NCI-H526 treated with DMSO at 0.1 percent for 48 hours (cell line): ENCODE measurements at places on chromosomes 7 and 10.
A peak's percentile ranks its signal among the peaks of the same experiment; 100 is the strongest.

DNA sequence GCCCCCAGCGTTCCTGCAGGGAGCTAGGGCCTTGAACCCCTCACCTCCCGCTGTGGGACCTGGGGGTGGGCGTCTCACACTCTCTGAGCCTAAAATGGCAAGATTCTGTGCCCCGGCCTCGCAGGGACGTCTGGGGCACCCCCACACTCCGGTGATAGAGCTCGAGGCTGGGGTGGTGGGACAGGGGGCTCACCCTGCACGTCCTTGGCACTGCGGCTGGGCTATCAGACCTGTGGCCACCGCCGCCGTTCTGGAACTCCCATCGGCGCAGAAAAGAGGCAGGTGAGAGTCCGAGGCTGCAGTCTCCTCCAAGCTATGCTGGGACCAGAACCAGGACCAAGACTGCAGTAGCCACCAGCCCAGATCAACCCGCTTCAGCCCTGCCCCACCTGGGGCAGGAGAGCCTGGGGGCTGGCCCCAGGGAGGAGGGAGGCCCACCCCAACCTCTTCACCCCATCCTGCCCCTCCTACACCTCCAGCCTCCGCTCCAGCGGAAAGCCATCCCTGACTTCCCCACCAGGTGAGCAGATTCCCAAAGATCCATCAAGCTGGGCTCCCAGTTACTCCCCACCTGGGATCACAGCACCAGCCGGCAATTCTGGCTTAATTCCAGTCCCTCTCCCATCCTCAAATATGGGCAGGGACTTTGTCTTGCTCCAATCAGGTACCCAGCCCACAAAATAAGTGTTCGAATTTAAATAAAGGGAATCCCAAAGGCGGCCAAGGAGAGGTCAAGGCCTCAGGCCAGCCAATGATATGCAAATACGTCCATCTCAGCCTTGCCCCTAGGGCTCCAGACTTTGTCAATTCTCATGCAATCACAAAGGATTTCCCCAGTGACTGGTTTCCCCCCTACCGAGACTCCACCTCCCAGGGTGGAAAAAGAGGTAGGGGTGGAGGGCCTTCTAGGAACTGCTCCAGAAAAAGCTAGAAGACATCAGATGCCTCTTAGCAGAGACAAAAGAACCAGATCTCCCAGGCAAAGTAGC is 16.4 kb downstream of the TNRC18 start:
- DNase-seq: no peak

- DNase-seq: peak; percentile 4
Observed at GRCh38 chr10:32190890-32191491, 134.8 kb upstream of the KIF5B start.

- DNase-seq: no peak
Observed at GRCh38 chr7:94296881-94297280, 97.8 kb upstream of the COL1A2 start.

DNA sequence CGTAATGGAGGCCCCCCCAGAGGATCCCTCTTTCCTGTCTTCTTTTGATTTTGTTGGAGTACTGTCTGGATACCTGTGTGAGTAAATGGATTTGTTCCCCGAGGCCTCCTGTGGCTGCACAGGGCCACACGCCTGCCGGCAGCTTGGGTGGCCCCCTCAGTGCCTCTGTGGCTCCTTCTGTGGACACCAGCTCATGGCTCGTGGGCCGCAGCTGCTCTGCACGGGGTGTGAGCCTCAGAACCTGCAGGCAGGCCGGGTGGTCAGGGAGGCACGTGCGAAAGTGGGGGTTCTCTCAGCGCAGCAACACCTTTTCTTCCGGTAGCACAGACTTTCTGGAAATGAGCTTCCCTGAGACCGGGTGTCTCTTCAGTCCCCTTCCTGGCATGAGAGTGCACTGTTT is 70.3 kb downstream of the WDR37 start:
- DNase-seq: no peak

GRCh38 chr10:132443605-132443982 is 46.6 kb downstream of the PWWP2B start:
- DNase-seq: no peak

DNA sequence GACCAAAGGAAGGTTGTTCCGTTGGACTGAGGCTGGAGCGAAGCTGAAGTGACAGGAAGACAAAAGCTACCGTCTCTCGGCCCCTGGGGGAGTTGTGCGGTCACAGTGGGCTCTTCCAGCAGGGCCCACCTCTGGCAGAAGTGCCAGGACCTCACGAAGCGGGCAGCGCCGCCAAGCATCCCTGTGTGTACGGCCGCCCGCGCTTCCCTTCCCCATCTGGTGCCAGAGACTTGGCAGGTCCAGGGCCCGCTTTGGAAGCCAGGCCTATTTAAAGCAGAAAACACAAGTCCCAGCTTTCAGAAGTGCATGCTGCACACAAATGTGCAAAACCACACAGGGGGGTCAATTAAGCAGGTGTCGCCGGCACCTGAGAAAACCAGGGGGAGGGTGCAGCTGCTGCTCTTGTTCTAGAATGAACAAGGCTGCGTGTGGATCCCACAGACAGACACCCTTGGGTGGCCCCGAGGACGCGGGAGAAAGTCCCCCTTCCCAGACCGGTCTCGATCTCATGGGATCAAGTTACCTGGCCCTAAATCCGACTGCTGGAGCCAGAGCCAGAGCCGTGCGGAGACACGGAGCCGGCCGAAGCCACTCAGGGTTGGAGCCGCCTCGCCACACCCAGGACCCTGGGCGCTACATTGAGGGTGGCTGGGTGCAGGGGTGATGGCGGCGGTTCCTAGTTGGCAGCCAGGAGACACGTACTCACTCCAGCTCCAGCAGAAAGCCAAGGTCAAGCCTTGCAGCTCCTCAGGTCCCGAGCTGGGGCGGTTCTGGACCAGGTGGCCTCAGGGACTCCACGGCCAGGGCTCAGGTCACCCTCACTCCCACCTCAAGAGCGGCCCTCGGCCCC is 51.8 kb upstream of the PPP2R2D start:
- DNase-seq: no peak

GRCh38 chr10:121138112-121138860 is 287.1 kb downstream of the WDR11 start:
- DNase-seq: no peak

GRCh38 chr10:112793202-112793921 is 156.7 kb upstream of the TCF7L2 start:
- no peak for DNase-seq

- no peak for DNase-seq
Observed at GRCh38 chr10:23351926-23352519, 7.4 kb upstream of the C10orf67 start.

DNA sequence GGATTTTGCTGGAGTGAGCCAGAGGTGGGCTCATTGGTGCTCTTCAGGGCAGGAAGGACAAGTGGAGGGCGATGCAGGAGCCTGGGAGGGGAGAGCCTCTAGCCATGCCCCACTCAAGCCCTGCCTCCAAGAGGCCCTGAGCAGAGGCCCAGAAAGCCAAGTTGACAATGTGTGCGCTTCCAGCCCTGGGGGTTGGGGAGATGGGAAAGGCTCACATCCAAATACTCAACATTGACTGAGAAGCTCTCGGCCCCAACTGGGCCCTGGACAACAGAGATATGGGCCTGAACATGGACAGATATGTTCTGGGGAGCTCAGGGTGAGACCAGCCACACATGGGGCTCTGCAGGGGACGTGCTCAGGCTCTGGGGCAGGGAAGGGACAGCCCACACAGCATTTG is 39.0 kb downstream of the FRMPD2 start:
- no peak for DNase-seq

GRCh38 chr10:48934672-48935501 is 4.8 kb downstream of the LRRC18 start:
- DNase-seq: no peak

DNA sequence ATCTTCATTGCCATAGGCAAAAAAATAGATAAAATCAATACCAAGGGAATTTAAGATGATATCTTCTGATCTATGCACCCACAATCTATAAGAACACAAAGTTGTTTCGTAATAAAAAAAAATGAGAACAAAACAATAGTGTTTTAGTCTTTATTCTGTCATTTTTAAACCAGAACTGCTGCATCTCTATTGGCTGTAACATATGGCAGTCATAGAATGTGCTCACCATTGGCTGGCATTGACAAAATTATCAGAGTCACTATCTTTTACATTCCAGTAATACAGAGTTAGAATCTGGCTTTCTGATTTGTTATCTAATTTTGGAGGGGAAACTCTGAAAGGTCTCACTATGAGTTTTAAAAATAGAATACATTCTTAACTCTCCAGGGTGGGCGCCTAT is 138.6 kb upstream of the CCDC6 start:
- DNase-seq: no peak

DNA sequence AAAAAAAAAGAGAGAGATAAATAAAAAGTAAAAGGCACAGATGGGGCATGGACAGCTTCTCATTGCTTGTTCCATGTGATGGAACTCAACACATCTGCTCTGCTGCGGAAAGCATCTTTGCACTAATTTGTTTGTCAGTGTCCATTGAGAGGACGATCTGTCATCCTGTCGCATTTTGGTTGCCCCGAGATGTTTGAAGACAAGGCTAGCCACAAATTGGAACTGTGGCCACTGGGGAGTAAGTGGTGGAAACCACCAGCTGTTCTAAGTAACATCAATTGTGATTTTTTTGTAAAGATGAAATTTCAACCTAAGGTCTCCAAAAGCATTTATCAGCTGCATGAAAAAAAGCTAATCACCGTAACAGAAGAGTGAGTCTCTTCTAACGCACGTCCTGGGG is 312.7 kb downstream of the ADARB2 start:
- no peak for DNase-seq

- no peak for DNase-seq
Observed at GRCh38 chr7:7641129-7641663, 644 bp downstream of the UMAD1 start.

DNA sequence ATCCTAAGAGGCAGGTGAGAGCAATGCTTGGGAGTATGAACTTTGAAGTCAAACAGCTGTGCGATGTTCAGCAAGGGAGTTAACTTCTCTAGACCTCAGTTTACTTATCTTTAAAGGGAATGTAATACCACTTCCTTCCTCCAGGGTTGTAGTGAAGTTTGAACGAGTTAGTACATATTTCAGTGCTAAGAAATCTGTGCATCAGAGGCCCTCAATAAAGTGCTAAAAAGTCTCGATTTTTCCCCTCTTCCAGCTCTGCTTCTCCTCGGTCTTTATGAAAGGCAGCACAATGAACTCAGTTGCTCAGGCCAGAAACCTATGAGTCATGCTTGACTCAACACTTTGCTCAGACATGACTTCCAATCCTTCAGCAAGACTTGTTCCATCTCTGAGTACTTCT is 418.9 kb downstream of the MDFIC start:
- DNase-seq: no peak

DNA sequence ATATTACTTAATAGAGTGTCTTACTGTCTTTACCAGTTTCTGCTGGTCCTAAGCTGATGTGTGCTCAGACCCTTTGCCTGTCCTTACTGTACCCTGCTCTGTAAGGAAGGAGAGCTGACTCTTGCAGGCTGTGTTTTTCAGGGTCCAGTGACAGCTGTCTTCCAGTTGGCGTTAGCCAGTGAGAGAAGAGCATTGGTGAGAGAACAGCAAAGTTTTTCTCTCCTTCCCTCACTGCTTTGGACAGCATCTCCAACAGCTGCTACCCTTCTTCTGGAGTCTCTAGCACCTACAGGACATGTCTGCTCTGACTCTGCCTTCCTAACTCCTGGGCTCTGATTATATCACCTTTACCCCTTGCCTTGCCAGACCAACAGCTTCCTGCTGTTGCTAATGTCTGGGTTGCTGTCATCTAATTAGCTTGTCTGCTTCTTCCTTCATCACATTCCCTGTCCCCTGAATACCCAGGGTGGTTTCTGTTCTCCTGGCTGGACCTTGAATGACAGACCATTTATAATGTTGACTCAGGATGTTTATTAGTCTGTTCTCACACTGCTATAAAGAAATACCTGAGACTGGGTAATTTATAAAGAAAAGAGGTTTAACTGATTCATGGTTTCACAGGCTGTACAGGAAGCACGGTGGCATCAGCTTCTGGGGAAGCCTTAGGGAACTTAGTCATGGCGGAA is 23.5 kb upstream of the PANK1 start:
- DNase-seq: no peak

DNA sequence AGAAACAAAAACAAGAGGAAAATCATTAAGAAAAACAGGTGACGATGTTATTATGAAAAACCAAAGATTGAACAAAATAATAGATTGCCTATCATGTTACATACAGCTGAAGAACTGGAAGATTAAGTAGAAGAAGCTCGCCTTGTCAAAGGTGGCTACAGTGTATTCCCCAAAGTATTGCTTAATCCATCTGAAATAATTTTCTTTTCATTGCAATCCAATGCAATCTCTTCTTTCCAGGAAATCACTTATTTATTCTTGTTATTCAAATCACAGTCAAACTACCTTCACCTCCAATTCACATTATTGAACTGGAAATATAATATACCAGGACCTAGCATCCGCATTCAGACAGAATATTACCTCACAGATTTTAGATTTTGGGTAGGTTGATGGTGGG is 235.9 kb downstream of the AHR start:
- DNase-seq: no peak

- no peak for DNase-seq
Observed at GRCh38 chr10:102931643-102932042, 13.5 kb downstream of the CNNM2 start.

DNA sequence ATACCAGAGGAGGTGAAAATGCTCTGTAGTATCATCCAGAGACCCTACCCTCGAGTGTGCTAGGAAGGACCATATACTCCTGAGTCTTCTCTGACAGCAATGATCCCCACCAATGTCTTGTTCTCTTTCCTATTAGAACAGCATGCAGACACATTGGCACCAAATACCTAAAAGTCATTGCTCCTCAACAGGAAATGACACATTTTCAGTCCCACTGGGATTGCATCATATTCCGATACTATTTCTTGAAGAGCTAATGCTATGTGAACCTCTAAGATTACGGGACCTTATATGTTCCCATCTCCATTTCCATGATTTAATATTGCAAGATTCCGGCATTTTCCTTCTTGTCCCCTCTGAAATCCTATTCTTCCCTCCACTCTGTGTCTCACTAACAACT is 177.4 kb downstream of the NRP1 start:
- no peak for DNase-seq

DNA sequence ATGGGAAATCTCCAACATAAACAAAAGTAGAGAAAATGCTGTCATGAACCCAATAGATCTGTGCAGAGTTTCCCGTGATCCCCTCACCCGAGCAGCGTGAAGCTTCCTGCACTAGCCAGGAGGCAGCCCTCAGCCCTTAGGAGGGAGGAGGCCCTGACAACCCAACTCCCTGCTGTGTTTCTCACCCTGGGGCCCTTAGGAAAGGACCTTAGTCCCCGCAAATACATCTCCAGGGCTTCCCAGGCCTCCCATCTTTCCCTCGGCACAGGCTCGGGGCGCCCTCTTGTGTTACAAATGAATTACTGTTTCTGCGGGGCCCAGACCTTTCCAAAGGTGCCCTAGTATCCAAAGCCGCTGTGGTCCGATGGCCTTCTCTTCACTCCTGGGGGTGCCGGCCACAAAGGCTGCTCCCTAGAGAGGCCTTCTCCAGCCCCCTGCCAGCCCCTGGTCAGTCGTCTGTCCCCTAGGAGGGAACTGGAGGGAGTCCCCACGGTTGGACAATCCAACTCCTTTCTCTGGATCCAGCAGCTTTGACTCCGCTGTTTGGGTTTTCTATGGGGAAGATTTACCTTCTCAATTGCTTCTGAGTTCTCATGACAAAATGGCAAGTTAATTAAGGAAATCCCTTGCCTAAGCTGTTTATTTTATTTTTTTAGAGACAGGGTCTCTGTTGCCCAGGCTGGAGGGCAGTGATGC is 49.9 kb upstream of the SH2B2 start:
- DNase-seq: peak; percentile 47
